CD4-positive, CD25-positive, alpha-beta regulatory T cell (primary cell): ENCODE measurements at places on chromosomes 2 and 18. TPM values are rescaled to one million over a fixed set of nuclear protein-coding genes. Genes with fewer than 3 reads are reported as not detected.

Gene MOGAT1
- total RNA-seq = not detected

Gene NEU2
- total RNA-seq = not detected

Gene MROH2A
- not detected for total RNA-seq

Gene POTEI
- total RNA-seq = not detected

Gene ZRANB3
- total RNA-seq = 4.6 TPM

Gene EFEMP1
- not detected for total RNA-seq

Gene NBAS
- total RNA-seq = 31.9 TPM

Gene POLR1B
- 24.5 TPM for total RNA-seq

Gene CROCC2
- not detected for total RNA-seq

Gene UCN
- 2.2 TPM for total RNA-seq

Gene MAP3K19
- not detected for total RNA-seq
